ENCODE measurements at places on chromosomes 1 and 21.

GRCh38 chr1:99849413-99849743 is 783 bp upstream of the AGL start:
- no peak for DNase-seq

DNA sequence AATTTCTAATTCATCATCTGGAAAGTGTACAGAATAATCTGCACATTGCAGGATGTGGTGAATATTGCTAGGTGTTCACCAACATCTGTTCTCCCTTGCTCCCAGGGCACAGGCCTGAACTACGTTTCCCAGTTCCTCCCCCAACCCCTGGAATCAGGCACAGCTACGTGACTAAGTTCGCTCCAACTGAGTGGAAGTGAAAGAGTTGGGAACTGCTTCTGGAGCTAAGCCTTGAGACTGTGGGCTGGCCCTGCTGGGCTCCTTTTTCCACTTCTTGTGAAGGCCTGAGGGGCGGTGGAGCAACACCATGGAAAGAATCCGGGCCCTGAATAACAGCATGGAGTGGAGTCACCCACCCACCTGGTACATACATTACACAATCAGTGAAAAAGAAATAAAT is 534.6 kb downstream of the SMYD3 start:
- DNase-seq: no peak

DNA sequence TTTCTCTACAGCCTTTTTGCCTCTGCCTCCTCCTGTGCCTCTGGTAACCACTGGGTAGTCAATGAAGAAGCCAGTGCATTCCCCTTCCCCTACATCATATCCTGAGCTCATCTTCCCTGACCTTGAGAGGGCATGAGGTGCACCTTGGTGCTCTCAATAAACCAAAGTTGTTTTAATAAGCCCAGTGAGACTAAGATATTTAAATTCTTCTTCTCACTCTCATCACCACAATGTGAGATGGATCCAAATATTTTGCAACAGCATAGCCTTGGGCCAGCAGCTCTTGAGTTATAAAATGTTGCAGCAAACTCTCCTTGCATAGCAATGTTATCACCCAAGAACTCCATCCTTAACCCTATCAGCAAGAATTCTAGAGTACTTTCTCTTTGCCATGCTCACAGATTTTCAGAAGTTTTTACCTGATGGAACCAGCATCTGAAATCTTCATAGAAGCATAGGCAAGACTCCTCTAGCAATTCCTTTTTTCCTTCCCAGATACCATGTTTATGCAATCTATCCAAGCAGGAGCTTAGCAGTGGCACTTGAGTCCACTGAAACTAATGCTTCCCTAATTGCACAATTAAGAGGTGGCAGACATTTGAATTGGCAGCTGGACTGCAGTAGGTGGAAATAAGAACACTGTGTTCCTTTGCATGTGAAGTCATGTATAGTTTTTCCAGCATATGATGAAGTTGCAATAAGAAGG is 36.8 kb downstream of the CDC7 start:
- no peak for DNase-seq

DNA sequence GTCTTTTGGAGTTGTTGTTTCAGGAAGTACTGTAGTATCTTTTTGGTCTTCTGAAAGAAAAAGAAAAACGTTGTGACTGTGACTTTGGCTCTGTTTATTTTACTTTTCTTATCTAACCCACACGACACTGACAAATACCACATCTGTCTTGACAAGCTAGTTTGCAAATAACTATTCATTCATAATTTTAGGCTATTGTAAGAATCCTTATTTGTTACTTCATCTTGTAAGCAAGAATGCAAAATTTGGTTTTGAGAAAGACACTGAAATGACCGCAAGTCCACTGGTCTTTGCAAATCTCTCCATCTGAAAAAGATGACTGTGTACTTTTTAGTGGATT is 12.7 kb downstream of the TGFB2 start:
- DNase-seq: no peak

DNA sequence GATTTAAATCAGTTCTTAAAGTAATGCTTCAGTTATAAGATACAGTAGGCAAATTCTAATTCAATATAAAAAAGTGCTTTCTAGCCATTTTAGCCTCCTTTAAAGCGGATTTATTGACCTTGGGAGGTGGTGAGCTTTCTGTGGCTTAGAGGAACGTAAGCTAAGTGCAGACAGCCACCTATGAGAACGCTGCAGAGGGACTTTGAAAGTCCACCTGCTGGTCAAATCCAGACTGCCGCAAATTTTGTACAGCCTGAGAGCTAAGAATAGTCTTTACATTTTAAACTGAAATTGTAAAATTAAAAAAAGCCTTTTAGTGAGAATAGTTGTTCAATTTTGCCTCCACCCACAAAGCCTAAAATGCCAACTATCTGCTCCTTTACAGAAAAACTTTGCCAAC is 67.0 kb upstream of the SSX2IP start:
- no peak for DNase-seq

DNA sequence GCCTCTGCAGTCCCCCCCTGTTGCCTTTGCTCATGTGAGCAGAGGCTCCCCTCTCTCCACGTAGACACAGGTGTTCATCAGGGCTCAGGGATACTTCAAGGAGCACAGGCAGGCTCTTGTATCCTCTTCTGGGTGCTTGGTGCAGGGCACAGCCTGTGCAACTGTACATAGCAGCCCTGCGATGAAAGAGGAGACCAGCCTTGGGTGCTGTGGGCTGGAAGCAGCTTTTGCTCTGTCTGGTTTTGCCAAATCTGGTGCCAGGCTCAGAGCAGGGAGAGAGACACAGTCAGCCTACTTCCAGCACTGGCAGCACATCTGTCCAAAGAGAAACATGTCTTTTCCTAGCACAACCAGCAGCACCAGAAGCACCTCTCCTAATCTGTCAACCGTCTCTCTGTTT is 132.1 kb downstream of the ETS2 start:
- no peak for DNase-seq

DNA sequence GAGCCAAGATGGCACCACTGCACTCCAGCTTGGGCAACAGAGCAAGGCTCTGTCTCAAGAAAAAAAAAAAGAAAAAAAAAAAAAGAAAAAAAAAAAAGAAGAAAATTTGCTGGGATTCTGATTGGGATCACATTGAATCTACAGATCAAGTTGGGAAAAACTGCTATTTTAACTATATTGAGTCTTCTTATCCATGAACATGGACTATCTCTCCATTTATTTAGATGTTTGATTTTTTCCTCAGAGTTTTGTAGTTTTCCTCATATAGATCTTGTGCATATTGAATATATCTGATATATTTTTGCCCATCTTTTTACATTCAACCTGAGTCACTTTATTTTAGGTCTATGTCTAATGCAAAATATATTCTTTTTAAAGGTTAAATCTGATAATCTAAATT is 58.3 kb upstream of the B3GALNT2 start:
- DNase-seq: no peak

DNA sequence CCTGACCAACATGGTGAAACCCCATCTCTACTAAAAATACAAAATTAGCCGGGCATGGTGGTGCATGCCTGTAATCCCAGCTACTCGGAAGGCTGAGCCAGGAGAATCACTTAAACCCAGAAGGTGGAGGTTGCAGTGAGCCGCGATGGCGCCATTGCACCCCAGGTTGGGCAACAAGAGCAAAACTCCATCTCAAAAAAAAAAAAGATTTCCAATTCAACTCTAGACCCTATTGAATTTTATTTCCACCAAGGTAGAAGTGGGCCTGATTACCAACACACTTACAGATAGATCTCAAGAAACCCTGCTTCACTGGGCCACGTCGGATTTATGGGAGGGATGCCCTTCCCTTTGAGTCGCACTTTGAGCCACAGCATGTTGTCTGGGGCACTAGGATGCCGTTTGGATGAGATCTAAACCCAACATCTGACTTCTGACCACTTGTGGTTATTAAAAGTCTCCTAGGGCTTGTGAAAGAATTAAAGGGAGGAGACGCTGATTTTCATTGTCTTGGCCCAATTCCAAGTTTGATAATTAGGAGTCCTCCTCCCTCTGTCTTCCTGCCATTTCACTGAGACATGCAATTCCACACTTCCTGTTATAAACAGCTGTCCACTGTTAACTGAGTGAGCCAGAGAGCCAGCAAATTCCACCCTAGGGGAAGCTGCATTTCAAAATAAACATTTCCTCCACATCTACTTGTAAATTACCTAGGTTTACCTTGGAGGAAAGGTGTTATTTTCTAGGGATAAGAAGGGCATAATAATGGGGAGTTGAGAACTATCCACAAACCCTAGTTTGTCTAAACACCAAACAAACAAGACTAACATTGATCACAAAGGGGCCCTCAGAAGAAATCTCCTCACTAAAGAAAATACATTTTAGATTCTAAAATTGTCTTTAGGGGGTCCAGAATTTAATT is 5.2 kb upstream of the RERE start:
- DNase-seq: peak; percentile 71

DNA sequence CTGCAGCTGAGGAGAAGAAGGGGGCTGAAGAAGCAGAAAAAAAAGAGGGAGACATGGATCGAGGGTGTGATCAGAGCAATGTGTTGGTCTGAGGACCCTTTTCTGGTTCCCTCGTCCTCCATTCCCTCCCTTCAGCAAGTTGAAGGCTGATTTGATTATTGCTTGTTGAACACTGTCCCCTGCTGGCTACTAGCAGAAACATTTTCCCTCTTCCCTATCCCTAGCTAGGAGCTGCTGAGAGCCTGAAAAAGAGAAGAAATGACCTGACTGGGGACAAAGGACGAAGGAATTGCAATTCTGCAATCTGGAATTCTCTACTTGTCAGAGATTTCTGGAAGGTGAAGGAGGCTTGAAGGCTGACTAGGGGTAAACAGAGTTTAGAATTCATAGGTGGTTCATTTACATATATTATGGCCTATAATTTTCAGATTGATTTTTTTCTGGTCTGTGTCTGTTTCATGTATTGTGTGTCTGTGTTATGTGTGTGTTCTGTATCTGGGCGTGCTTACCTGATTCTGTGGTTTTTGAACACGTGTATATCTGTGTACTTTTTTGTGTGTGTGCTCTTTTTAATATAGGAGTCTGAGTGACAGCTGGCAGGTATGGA is 9.8 kb downstream of the NHLH1 start:
- no peak for DNase-seq

DNA sequence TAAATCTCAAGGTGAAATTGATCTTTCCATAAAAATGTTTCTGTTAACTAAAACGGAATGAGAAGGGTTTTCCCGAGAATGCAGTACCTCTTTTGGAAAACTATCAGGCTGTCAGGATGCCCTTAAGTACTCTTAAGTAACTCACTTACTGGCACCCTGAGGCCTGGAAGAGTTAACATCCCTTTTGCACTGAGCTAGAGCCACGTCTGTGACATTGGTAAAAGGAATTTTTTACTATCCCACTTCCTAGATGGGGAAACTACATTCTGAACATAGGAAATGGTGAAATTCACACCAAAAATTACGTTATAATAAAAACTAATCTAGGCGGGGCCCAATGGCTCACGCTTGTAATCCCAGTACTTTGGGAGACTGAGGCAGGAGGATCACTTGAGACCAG is 39.7 kb upstream of the MAP10 start:
- DNase-seq: no peak

DNA sequence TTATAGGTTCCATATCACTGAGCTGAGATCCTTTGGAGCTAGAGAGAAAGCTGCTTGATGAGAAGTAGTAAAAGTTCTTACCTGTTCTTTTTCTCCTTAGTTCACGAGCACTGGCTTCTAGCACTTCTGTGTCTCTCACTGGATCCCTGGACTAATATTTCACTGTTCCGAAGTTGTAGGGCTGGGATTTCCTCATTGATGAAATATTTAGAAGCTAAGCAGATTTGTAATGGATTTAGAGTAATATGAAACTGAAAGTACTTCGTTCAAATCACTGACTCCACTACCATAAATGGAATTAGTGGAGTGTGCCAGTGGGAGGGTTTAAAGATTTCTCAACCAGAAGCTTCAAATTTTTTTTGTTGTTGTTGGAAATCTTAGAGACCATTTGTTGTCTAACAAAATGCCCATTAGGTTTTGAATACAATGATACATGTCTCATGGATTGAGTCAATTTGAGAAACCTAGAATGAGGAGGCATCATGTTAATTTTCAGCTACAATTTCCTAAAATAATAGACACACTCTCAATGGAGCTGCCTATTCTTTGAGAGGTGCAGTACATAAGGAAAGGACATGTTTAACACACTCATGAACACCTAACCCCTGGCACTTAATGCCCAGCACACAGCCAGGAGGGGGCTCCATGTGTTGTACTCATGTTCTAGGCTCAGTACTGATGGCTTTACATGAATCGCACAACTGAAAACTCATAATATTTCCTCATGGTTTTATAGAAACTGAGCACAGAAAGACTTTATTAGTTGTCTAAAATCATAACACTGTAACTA is at the start of gene GBP1:
TSS of gene GBP1 (minus strand) at position 130 of the 790 bp plus-strand sequence. CDS start 1,974 bp downstream, outside the sequence.
- no peak for DNase-seq

DNA sequence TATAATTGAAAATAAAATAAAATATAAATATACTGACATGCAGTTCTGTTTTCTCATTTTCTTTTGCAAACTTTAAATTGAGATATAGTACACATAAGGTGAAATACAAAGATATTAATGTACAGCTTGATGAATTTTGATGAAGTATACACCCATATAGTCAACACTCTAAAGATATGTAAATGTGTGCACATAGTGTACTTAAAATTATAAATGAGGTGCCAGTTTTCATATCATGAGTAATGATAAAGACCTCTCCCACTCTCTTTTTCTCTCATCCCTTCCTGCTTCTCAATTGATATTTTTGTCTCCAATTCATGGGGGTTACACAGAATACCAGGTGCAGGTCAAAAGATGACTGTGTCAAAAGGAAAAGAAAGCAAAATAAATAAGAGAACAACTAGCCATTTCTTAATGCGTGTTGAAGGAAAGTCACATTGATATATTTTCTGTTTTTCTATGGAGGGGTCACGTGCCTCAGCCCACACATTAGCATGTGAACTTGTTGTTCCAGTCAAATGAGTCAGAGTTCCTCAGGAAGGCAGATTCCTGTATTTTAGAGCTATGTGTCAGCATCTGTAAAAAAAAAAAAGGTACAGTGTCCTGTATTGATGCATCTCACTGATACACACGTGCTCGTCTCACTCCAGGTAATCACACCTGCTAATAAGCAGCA is 64.3 kb upstream of the HOOK1 start:
- no peak for DNase-seq

GRCh38 chr1:92446546-92446945 is 40.2 kb downstream of the GFI1 start:
- no peak for DNase-seq

- no peak for DNase-seq
These were observed 3.1 kb upstream of the SRP9 start for GRCh38 chr1:225774281-225775147.

DNA sequence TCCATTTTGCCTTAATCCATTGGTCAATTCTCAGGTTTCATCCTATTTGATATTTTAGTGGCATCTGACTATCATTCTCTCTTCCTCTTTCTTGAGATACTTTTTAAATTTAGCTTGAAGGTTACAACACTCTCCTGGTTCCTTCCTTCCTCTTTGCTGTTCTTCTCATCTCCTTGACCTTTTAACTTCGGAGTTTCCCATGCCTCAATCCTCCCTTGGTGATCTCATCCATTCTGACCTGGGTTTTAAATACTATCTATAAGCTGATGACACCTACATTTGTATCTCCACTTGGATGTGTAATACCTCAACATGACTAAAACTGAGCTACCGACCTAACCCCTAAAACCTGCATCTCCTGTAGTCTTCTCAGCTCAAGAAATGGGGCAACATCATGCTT is 4.8 kb upstream of the ZNF687 start:
- DNase-seq: no peak
